ENCODE measurements at places on chromosomes 1 and 21.

GRCh38 chr21:17454315-17455027 lies 58.4 kb upstream of the CXADR start:
- DNase-seq = peak; percentile 73

DNA sequence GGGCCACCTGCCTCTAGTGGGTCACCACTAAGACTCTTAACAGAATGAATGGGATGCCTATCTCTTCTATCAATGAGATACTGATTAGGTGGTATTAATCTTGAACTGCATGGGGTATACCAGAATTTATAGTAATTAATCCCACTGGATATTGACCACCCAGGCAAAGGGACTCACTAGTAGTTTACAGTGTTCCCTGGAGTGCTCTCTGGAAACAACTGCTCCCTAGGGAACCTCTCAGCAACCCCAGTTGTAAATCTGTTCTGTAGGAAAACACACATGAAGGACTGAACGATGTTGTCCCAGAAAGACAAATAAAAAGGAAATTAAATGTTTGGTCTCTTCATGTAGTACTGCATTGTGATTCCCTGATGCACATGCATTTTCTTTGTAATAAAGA lies 430.5 kb downstream of the HLX start:
- DNase-seq = no peak

- peak; percentile 33 for DNase-seq
Observed at GRCh38 chr1:92934395-92935378, 26.6 kb downstream of the DIPK1A start.

DNA sequence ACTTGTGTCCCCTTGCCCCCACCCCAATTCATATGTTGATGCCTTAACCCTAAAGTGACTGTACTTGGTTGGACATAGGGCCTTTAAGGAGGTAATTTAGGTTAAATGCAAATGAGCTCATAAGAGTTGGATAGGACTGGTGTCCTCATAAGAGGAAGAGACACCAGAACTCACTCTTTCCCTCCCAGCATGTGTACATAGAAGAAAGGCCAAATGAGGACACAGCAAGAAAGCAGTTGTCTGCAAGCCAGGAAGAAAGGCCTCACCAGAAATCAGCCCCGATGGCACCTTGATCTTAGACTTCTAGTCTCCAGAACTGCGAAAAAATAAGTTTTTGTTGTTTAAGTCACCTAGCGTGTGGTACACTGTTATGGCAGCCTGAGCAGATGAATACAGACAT lies 45.5 kb downstream of the RAB3GAP2 start:
- DNase-seq = no peak

- DNase-seq = peak; percentile 74
Observed at GRCh38 chr1:55140546-55140983, 74.6 kb downstream of the USP24 start.

- no peak for DNase-seq
Observed at GRCh38 chr1:36717431-36717830, 234.7 kb upstream of the CSF3R start.

DNA sequence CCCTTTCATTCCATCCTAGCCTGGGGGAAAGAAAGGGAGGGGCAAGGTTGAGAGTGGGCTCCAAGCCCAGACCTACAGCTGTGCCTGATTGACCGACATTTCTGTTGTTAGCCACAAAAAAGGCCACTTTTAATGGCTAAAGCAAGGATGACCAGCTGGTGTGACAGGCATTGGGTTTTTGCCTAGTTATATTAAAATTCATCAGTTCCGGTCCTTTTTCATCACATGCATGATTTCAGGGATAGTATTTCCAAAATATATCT lies 192.3 kb downstream of the ZNF326 start:
- DNase-seq = no peak

- DNase-seq = no peak
Observed at GRCh38 chr21:14673649-14674048, 127.5 kb upstream of the SAMSN1 start.

GRCh38 chr21:45412491-45412890 lies 7.5 kb downstream of the COL18A1 start:
- DNase-seq = no peak

DNA sequence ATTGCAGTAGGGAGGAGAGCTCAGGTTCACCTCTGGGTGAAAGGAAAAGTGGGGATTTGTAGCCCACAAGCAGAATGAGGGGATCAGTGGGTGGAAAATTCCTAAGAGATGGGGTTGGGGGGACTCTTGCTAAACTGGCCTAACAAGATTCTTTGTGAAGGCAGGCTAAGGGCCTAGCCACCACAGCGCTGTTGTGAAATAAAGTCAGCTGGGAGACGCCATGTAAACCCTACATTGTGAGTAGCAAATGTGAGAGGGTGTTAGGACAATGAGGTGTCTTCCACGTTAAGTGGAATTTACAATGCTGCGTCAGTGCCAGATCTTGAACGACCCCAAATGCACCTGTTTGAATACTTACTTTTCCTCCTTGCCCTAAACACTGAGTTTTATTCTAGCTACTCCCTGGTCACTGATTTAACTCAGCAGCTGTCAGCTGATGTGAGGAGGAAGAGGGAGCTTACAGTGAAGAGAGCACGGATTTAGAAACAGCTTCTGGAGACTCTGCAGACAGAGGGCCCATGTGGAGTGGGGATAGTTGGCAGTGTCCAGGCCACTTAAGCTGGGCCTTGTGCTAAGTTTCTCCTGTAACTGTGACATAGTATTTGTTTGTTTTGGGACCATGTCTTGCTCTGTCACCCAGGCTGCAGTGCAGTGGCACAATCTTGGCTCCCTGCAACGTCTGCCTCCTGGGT lies 17.3 kb downstream of the PDPN start:
- DNase-seq = peak; percentile 65

DNA sequence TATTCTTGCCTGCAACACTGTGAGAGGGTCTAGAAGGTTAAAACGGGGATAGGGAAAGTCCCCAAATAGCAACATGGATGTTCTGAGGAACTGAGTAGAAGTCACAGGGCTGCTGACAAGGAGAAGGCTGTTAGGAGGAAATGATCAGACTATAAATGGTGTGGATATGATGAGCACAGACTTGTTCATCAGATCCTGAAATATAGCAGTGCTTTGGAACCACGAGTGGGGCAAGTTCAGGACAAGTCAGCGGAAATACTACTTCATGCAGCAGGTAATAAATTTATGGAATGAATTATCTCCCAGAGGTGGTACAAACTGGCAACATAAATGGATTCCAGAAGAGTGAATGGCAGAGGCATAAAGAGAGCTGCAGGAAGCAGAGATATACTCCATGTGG lies 3.2 kb upstream of the KIAA0040 start:
- peak; percentile 83 for DNase-seq

DNA sequence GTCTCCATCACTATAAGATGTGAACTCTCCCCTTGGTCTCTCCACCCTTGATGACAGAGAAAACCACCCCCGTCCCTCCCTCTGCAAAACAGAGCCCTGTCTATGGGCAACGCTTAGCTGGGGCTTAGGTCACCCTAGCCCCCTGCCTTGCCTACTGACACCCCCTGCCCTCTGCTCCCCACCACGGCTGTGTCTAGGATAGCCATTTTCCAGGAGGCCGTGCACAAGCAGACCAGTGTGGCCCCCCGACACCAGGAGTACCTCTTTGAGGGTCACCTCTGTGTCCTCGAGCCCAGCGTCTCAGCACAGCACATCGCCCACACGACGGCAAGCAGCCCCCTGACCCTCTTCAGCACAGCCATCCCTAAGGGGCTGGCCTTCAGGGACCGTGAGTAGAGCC lies 8.5 kb downstream of the IKBKE start:
- DNase-seq = no peak

GRCh38 chr1:22553104-22553880 lies 10.0 kb upstream of the EPHA8 start:
- no peak for DNase-seq

DNA sequence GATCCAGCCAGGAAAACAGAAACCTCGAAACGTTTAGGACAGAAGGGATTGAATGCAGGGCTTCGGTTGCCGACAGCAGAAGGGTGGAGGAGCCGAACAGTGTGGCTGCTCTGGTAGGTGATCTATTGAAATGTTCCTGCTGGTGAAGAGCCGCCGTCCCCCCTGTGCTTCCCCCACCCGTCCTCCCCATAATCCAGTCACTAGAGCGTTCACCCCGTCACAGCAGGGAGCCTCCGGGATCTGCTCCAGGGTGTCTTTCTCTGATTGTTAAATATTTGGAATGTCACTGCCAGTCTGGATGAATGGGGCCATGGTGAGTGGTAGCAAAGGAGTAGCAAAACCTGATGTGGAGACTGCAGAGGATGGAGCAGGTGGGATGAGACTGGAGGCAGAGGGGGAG lies 255.1 kb upstream of the CSF3R start:
- no peak for DNase-seq

DNA sequence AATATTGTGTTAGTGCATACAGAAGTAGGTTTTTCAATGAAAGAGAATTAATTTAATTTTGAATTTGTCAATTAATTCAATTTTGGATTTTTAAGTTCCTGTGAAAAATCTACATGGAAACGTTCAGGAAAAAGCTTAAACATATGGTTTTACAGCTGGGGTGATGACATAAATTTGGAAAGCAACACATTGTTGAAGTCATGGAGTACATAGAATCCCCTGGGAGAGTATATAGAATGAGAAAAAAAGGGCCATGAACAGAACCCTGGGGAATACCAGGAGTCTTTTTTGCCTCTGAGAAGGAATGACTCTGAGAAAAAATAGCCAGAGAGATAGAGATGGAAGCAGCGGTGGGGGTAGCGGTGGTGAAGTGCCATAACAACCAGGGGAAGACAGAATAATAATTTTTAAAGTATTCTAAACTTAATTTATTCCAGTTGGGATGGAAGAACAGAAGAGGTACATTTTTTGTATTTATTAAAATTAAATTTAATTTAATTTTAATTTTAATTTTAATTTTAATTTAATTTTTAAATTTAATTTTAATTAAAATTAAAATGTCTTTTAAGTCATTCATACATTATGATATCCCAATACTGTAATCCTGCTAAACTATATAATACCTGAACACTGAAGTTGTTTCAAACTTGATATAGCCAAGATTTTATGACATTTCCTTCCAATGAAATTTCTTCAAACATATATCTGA lies 48.9 kb downstream of the NME7 start:
- DNase-seq = no peak

GRCh38 chr1:209870151-209870831 lies 42.5 kb downstream of the UTP25 start:
- peak; percentile 57 for DNase-seq

- DNase-seq = no peak
Observed at GRCh38 chr1:189851806-189852367, 625.8 kb downstream of the BRINP3 start.

DNA sequence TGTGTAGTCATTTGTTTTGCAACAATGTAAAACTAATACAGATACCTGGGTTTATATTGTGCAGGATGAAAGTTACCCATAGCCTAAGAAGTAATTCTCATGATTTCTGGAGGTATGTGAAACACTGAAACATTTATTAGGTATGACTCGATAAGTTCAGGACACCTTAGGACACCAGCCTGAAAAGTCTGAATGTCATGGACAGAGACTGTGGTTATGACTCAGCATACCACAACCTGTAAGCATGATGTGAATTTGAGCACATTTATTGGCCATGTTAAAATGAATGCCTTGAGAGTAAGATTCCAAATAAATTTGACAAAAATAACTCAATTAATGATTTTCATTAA lies 1471.7 kb upstream of the B3GALT2 start:
- peak; percentile 51 for DNase-seq

GRCh38 chr1:232524056-232524455 lies 105.9 kb downstream of the SIPA1L2 start:
- peak; percentile 78 for DNase-seq

GRCh38 chr1:228005511-228006033 lies 1.2 kb upstream of the WNT3A start:
- DNase-seq = no peak

DNA sequence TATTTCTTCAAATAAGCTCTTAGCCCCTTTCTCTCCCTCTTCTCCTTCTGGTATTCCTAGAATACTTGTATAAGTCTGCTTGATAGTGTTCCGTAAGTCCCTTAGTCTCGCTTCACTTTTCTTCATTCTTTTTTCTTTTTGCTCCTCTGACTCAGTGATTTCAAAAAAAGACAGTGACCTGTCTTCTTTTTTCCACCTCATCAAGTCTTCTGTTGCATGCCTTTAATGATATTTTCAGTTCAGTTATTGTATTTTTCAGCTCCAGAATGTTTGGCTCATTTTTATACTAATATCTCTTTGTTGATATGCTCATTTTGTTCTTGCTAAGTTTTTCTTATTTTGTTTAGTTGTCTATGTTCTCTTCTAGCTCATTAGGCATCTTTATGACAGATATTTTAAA lies 97.7 kb downstream of the POFUT2 start:
- no peak for DNase-seq

- no peak for DNase-seq
Observed at GRCh38 chr21:45639206-45640000, 4.1 kb upstream of the PCBP3 start.

- DNase-seq = no peak
Observed at GRCh38 chr1:110506541-110506940, 12.4 kb downstream of the KCNA10 start.

GRCh38 chr1:155295942-155296267 lies 5.3 kb downstream of the PKLR start:
- no peak for DNase-seq

DNA sequence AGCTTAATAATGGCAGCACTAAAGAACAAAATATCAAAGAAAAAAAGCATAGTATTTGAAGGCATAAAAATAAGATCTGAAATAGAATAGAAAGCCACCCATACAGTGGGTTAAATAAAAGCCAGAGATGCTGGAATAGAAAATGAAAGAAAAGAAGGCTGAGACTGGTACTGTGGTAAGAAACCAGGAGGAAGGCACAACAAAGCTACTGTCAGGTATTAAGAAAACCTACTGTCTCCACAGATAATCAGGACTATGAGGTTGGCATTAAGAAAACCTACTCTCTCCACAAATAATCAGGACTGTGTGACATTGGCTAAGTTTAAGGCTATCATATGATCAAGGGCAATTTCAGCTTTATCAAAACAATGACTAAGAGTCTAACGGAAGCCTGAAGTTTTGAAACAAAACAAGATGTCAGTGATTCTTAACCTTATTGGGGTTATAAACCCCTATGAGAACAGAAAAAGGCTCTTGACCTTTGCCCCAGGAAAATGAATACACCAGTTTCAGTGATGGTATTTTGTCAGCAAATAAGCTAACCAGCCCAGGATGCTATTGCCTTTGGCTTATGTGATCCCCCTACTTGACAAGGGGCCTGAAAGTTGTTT lies 24.4 kb downstream of the MCOLN2 start:
- DNase-seq = no peak

DNA sequence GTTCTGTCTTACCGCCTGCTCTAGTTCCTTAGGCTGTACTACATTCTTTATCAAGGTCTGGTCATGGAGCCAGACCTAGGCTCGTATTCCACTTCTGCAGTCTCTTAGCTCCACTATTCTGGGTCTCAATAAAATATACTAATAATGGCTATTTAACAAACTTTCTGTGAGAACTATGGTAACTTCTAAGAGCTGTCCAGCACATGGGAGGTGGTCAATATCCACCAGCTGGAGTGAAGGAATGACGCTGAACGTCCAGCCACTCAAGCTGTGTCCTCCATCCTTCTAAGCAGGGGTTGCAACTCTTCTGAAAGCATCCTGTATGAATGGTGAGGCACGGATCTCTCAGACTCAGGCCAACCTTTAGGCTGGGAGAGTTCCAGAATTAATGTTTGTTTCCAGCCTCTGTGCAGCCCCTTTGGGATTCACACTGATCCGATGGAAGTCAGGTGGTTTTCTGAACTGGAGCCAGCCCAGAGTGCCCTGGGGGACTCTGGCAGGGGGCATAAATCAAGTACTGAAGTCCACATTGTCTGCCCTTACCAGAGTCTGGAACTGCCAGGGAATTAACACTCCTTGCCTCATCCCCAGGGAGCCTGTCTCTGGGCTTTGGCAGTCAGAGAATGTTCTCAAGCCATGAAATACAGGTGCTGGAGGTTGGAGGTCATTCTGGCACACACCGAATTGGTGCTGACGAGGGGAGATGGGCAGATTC lies 57.4 kb downstream of the BRINP2 start:
- DNase-seq = no peak

Data from bronchial epithelial cell (primary cell).